ENCODE measurements at places on chromosomes 5 and 9.

- no peak for DNase-seq
These were observed 71.2 kb downstream of the UHRF2 start for GRCh38 chr9:6484210-6484609.

DNA sequence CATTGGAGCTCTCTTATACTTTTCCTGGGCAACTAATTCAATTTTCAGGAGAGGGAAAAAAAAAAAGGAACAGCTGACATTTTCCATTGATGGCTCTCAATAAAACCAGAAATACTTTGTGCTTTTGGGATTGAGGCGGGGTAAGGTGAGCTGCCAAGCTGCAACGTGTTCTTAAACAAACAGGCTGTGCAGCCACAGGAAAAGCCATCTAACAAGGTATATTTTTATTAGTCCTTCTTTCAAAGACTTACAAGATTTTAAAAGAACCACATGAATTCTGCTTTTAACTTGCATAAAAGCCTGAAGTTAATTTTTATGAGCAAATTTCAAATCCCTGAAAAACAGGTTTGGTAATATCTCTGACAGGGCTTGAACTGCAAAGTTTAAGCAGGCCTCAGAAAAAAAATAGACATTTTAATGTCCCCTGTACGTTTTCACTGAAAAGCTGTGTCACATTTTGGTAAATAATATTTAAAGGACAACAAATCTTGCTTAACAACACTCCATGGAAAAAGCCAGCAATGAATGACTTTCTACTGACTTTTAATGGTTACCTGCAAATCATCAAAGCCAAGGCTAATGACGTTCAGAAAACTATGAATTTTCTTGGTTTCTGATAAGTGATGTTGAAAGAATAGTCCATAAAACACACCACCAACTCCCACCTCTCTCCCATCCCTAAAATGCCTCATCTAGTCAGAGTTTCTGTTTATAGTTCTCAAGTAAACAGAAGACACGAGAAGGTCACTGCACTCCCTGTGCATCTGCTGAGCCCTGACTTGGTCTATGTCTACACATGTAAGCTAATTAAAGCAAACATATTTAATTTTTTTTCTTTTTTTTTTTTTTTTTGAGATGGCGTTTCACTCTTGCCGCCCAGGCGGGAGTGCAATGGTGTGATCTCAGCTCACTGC lies 433.6 kb downstream of the PIK3R1 start:
- no peak for DNase-seq

DNA sequence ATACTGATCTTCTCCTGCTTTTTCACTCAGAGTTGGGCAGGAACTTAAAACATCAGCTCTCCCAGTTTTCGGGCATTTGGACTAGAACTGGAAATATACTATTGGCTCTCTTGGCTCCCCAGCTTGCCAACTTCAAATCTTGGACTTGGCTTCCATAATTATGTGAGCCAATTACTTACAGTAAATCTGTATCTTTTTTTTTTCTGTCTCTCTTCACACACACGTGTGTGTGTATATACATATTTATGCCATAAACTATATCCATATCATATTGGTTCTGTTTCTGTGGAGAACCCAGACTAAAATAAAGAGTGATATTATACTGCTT lies 379.6 kb upstream of the PRR16 start:
- DNase-seq, result no peak

GRCh38 chr5:98776066-98776705 lies 2.7 kb downstream of the RGMB start:
- DNase-seq, result no peak

DNA sequence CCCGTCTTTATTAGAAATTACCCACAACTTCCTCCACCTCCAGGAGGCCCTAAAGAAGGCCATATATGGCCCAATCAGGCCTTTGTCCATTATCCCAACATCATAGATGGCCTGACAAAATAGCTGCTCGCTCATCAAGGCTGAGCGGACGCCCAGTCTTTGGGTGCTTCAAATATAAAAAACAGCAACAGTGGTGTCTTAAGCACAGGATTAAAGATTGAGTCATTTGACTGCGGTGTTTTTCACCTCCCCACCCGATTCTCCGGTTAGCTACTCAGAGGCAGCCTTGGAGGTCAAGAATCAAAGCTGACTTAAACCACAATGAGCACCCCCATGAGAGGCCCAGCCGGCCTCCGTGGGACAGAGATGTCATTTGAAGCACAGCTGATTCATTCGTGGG lies 18.8 kb downstream of the S1PR3 start:
- DNase-seq, result no peak

DNA sequence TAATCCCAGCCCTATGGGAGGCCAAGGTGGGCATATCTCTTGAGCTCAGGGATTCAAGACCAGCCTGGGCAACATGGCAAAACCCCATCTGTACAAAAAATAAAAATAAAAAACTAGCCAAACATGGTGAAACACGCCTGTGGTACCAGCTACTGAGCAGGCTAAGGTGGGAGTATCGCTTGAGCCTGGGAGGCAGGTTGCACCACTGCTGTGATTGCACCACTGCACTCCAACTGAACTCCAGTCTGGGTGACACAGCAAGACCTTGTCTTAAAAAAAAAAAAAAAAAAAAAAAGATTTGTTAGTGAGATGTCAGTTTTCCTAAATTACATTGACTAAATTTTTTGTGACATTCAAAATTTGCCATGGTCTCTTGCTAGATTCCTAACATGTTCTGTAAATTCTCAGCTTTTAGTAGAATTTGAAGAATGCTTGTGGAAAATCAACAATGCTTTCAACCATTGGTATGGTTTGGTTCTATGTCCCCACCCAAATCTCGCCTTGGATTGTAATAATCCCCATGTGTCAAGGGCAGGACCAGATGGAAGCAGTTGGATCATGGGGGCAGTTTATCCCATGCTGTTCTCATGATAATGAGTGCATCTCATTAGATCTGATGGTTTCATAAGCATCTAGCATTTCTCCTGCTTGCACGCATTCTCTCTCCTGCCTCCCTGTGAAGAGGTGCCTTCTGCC lies 236.1 kb downstream of the ARRDC3 start:
- DNase-seq, result no peak

DNA sequence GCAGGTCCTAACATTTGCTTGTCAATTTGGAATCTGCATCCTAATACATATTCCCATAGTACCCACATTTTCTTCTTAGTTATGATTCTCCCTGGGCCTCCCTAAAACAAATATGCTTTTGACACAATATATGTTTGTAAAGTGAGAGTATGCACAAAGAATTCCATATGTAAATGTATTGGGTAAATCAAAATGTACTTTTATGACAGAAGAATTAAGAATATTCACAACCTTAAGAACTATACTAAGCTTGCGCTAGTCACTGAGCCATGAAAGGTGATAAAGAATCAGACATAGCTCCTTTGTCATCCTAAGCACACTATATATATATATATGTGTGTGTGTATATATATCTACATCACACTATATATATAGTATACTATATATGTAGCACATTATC lies 438.5 kb downstream of the ACTL7B start:
- no peak for DNase-seq

DNA sequence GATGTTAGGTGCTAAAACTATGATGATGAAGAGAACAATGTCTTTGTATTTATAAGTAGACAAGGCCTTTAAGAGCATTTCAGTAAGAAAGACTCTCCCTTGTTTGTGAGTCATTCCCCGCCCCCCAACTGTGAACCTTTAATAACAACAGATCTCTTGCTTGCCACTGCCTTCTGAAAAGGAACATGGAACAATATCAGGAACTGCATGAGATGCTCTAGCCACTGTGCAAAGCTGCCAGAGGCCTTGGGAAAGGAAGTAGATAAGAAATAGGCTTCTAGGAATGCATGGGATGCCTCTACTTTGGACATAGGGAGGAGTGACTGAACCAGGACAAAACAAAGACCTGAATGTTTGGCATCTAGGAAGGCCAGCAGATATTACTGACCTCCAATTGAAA lies 296.1 kb upstream of the MPDZ start:
- no peak for DNase-seq
